ENCODE measurements at places on chromosomes 6 and 20.
A peak's percentile ranks its signal among the peaks of the same experiment; 100 is the strongest.

DNA sequence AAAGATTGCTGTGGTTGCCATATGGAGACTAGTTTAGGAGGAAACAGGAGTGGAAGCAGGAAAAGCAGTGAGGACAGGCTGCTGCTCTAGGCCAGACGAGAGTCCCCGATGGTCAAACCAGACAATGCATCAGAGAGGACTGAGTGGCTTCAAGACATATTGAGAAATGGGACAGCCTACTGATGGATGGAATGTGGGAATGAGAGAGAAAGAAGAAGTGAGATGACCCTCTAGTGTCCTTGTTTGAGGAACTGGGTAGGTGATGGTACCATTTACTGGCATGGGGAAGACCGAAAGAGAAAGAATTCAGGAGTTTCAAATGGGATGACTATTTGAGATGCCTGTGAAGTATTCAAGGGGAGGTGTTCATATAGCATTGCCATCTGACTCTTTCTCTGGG, 111.8 kb upstream of the LAMP5 start:
- no peak for DNase-seq

- no peak for DNase-seq
Observed at GRCh38 chr6:628766-629165, 28.1 kb downstream of the HUS1B start.

- no peak for DNase-seq
Observed at GRCh38 chr6:112013051-112013450, 40.9 kb upstream of the CCN6 start.

- DNase-seq, result peak; percentile 79
Observed at GRCh38 chr20:19995220-19995863, 21.8 kb upstream of the NAA20 start.

DNA sequence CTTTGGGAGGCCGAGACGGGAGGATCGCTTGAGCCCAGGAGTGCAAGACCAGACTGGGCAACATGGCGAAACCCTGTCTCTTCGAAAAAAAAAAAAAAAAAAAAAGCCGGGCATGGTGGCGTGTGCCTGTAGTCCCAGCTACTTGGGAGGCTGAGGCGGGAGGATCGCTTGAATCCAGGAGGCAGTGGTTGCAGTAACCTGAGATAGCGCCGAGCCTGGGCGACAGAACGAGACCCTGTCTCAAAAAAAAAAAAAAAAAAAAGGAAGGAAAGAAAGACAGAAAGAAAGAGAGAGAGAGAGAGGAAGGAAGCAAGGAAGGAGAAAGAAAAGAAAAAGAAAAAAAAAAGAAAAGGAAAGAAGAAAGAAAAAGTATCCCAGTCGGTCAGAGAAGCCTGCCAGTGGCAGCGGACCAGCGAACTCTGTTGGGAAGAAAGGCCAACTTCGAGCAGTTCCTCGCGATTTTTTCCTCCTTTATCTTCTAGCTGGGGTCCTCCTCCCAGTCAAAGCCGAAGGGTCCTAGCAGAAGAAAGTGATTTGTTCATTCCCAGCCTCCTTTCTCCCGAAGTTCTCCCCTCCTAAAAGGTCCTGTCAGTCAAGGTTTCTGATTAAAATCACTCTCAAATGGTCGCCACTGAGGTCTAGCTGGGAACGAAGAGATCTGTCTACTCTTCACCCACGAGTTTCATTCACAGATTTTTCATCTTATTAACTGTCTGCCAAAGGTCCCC, 2.4 kb upstream of the SYCP2L start:
- no peak for DNase-seq

DNA sequence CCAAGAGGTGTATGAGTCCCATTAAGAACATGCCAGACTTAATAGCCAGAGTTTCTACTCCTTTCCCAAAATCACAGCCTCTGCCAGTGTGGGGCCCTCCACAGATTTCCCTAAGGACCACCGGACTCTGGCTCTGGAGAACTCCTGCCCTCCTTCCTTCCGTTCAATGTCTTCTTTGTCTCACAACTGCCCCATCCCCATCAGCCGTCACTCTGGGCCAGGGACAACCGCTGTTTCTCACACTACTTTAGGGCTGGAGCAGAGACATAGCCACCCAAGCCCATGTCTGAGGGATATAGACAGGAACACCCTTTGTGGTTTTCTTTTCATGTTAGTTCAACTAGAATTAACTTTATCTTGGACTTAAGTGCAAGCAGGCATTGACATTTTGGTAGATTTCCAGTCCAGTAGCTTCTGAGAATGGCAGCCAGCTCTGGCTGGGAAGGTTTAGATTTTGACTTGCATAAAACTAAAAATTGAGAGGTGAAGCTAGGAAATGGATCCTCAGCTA, 6.7 kb upstream of the ACSS1 start:
- no peak for DNase-seq

DNA sequence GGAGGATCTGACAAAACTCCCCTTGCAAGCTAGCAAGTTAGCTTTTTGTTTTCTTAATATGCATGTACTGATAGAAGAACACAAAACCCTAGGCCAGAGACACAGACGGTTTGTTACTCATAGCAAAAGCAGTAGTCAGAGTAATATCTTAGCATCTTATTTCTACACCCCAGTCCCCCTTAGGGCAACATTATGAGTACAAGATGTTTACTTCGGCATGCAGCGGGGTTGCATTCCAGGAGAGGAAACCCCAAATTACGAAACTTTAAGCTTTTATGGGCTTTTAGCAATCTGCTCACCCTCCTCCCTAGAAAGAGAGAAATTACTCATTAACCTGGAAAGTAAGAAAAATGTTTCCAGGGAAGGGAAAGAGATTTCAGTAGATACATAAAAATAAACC, 1286.9 kb downstream of the EPHA7 start:
- DNase-seq, result no peak

GRCh38 chr6:73314577-73315492, 39.2 kb downstream of the DPPA5 start:
- DNase-seq, result no peak

DNA sequence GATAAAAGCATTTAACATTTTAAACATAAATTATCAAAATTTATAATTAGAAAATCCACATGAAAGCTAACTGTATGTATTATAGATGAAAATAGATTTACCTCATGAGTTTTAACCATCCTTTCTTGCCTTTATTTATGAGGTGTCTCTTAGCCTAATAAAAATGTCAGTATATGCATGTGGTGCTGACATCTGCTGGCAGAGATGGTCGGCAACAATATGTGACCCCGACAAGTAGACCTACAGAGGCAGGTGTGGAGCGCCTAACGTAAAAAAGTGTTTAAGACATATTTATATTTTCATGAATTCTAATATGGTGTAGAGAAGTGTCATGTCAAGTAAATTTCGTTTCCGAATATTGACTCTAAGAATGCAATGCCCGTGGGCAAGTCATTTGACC, 149.0 kb upstream of the FUT9 start:
- no peak for DNase-seq

DNA sequence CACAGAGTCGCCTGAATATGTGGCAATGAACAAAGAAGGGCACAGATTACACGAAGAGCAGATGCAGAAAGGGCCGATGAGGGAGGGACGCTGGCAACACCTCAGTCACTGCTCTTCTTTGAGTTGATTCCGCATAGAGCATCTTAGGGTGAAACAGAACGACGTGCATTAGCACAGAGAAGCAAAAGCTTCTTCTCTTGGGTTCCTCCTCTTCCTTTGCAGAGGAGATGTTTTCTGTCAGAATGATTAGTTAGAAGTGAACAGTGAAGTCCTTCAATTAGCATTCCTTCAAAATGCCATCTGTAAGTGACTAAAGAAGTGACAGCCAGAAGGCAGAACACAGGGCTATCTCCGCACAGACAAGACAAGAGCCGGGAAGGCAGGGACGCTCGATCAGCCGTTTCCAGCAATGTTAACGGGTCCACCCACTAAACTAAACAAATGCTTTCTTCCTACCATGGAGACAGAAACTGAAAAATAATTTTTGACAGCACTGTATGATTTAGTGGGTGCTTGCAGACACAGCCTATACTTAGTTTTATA, 219.8 kb upstream of the AGPAT4 start:
- DNase-seq, result no peak

DNA sequence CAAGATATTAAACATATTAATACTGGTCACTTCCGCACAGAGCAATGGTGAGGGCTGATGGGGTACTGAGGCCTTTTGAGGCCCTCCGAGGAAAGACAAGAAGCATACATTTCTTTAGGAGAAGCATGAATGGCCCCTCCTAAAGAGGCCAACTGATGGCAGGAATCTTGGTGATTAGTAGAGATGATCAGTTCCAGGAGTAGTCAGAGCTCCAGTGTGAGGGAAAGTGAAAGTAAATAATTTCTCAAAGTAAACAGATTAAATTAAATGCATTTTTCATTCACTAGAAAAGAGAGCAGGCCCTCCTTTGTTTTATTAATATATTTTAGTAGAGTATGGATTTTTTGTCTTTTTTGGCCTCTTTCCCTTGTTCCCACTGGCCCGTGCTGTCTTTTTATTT, 38.2 kb downstream of the NOX3 start:
- DNase-seq, result no peak

DNA sequence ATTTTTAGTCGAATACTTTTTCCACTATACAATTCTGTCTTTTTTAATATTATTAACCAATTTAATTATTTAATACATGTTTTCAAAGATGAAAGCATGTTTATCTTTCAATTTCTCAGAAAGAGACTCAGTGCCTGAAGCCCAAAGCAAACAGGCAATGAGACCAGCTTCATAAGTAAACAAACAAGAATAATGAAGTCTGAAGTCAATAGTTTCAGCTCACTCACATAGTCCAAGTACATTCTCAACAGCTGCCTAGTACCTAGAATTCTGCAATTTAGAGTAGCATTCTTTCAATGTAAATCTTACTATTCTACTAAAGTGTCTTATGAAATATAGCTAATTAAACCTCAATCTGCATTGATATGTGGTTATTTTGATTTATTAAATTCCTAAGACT, 626.5 kb upstream of the NRSN1 start:
- no peak for DNase-seq

DNA sequence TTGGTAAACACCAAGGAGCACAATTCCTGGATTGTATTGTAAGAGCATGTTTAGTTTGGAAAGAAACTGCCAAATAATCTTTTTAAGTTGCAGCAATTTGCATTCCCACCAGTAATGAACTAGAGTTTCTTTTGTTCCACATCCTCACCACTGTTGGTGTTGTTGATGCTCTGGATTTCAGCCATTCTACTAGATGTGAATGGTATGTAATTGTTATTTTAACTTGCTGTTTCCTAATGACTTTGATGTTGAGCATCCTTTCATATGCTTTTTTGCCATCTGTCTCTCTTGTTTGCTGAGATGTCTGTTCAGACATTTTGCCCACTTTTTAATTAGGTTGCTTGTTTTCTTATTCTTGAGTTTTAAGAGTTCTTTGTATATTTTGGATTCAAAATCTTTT, 1654.1 kb downstream of the GRIK2 start:
- no peak for DNase-seq

DNA sequence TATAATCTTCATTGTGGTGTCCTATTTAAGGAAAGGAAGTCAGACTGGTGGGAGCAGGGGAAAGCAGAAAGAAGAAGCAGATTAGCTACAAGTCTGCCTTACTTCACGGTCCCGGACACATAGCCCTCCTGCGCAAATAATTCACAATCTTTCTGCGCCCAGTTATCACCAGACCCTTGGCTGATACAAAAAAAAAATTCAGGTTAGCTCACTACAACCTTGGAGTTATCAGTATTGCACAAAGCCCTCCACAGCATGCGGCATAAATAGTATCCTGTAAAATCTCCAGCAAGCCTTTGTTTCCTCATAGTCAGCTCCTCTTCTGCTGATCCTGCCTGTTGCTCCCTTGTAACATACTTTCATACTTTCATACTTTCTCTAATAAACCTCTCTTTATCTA, 148.6 kb upstream of the FUT9 start:
- DNase-seq, result no peak
